ENCODE measurements at places on chromosomes 2 and 18.

DNA sequence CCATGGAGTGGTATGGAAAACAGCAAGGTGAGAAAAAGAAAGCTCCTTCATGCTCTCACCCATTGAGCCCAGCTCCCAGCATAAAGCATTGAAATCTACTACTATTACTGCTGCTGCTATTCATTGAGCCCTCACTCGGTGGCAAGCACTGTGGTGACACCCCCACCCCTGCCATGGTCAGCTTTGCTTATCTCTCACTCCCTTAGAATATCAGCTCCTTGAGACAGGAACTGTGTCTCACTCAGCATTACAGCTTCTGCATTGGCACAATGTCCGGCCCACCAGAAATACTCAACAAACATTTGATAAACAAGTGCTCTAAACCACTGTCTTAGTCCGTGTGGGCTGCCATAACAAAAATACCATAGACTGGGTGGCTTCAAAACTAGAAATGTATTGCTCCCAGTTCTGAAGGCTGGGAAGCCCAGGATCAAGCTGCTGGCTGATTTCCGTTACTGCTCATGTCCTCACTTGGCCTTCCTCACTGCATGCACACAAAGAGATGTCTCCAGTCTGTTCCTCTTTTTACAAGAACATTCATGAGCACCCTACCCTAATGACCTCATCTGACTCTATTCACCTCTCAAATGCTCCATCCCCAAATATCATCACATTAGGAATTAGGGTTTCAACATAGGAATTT, 116.3 kb downstream of the ZBTB7C start:
- no peak for DNase-seq

DNA sequence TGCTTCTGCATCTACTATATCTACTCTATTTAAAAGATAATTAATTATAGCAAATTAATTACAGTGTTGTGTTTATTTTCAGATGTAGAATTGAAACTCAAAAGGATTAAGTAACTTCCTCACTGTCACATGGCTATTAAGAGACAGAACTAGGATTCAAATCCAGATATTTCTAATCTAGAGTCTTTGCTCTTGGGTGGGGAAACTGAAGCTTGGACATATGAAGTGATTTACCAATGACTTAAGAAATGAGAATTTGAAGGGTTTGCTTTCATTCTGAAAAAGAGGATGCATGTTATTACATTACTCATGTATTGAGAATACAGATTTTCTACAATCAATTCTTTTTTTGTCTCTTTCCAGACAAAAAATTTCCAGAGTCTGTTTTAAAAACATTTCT, 191.5 kb upstream of the SMAD7 start:
- DNase-seq: no peak

DNA sequence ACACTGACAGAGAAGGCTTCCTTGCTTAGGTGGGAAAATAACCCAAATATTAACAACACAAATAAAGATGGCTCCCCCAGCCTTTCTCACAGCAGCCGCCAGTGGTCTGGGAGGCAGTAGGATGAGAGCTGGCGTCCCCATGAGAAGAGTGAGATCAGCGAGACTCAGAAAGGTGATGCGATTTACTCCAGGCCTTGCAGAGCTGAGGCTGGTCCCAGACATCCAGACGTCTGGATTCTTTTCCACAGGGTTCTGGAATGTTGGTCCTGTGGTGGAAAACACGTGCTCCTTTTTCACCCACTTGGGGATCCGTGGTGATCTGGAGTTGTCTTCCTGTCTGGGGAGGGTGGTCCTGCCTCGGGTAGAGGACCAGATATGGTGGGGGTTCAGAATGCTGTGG, 190.6 kb downstream of the CTIF start:
- peak; percentile 39 for DNase-seq

GRCh38 chr2:118222672-118223421, 134.6 kb downstream of the INSIG2 start:
- no peak for DNase-seq

- DNase-seq: no peak
Observed at GRCh38 chr2:72963423-72964145, 46.3 kb downstream of the EMX1 start.

GRCh38 chr18:5370332-5370731, 74.8 kb upstream of the ZBTB14 start:
- DNase-seq: no peak

DNA sequence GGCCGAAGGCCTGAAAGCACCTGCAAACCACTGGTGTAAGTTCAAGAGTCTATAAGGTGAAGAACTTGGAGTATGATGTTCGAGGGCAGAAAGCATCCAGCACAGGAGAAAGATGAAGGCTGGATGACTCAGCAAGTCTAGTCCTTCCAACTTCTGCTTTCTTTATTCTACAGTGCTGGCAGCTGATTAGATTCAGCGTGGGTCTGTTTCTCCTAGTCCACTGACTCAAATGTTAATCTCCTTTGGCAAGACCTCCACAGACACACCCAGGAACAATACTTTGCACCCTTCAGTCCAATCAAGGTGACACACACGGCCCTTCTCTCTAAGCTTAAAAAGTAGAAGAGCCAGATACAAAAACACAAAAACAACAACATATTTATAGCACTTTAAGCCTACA, 43.4 kb downstream of the NMS start:
- DNase-seq: no peak

DNA sequence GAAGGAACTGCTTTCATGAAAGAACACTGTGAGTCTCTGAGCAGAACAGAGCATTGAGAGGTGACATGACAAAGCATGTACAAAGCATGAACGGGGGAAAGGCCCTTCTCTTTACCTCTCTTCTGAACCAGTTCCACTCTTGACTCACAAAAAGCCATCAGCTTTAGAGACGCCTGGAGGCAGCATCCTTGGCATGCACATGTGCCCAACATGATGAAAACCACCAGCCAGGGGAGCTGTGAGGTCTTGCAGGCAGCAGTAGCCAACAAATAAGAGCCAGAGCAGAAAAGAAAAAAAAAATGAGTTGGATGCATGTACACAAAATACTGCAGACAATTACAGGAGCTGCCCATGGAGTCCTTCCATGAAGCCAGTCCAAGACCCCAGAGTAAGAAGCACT, 95.5 kb upstream of the AGAP1 start:
- no peak for DNase-seq

DNA sequence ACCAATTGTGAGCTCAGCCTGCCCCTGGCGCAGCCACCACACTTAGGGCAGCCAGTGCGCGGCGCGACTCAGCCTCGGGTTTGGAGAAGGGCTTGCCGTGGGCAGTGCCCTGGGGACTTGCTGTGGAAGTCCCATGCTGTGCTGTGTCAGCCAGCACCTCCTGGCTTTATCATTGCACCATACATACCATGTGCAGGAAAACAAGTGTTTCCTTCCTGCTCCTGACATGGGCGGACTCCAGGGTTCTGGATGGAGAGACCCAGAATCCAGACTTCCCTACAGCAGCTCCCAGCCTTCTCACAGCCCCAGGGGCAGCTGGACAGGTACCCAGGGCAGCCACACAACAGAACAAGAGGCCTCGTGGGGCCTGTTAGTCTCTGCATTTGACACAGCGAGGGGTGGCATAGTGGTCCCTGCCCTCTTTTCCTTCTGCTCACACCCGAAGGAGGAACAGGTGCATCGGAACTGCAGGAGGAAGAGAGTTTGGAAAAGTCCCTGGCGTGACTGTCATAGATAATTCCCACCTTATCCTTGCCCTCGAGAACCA, 54.2 kb downstream of the SDC1 start:
- no peak for DNase-seq

DNA sequence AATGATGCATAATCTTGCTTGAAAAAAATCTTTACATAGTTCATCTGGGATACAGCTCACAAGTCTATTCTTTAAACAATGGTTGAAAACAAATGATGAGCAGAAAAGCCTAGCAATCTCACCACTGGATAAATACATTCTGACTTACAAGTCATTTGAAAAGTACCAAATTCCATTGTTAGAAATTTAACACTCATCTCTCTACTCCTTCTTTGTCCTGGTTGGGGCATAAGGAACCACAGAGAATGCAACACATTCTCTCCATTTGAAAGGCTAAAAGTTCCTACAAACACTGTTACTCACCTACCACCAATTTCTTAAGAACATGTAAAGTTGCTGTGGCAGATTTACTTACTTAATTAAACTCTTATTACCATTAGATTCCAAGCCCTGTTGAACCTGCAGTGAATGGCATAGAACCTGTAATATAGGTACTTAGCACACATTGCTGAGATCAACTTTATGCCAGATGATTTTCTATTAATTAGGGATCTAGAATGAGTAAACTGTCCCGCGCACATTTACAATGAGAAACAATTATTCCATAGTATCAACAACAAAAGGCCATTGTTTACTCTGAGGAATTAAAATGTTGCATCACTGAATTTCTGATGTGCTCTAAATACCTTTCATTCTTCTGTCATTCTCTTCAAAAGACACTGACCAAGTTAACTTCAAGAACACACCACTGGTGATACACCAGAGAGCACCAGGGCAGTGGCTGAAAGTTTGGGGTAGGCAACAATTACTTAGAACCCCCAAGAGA, 69.6 kb downstream of the CABYR start:
- DNase-seq: peak; percentile 13

- DNase-seq: peak; percentile 71
Observed at GRCh38 chr2:18479947-18480369, 80.5 kb downstream of the RDH14 start.

DNA sequence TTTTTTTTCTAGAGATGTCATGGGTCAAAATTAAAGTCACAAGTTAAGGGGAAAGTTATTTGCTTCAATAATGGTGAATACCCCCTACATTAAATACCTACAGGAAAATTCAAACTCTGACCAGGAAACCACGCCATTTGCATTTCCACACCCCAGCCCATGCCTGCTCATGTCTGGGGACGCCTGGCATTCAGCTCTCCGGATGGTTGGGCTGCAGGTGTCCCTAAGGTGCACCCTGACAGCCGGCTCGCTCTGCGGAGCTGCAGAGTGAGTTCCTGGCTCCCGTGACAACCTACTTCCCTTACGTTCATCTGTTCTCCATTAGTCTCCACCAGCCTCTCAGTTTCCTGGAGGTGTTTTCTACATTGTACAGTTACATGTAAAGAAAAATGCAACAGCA, 122.7 kb upstream of the RIOK3 start:
- no peak for DNase-seq

DNA sequence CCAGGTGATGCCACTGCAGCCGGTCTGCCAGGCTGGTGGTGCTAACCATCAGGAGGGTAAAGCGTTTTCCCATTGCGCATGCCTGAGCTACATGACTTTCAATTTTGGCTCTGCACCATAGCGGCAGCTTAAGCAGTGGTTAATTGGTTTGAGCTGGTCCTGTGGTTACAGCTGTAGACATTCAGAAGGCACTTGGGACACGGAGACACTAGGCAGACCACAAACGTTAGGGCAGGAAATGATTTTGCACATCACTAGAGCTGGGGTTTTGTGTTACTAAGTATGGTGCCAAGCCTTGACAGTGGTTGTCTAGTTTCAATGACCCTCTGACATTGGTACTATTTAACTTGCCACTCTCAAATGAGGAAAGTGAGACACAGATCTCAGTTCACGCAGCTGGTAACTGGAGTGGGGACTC, 28.9 kb upstream of the CNOT11 start:
- DNase-seq: peak; percentile 27

DNA sequence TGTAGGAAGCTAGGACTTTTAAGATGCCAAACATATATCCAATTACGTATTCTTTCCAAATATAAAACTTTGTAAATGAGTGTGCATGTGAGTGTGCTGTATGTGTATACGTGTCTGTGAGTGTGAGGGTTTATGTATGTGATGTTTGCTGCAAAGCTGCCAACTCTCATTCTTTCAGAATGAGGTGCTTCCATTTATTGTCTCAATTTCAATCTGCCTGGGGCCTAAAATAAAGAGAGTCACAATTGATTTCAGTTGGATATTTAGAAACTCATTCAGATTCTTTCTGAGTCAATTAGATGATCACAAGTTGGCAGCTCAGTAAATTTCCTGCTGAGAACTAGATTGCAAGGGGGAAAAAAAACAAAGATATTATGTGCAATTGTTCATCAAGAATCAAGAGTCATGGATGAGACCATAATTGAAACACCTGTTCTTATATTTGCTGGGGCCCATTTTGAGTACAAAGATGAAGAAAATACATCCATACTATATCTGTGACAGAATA, 621.2 kb upstream of the ACVR2A start:
- DNase-seq: no peak

GRCh38 chr2:100285691-100286090, 36.6 kb downstream of the LONRF2 start:
- DNase-seq: no peak

DNA sequence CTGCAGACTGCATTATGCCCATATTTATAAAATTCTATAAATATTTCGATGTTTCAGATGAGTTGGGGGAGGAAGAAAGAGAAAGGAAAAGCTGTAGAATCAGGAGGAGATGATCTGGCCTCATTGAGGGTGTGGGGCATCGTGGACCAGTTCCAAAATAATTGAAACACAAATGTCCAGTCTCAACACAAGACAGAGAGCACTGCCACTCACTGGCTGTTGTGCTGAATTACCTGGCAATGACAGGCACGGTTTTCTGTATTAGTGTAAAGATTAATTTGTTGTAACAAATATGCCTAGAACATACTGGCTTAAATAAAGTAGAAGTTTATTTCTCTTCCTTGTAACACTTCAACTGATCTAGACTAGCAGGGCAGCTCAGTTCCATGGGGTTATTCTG, 24.1 kb downstream of the POLE4 start:
- DNase-seq: no peak

GRCh38 chr18:48928787-48929186, 22.0 kb downstream of the SMAD7 start:
- peak; percentile 55 for DNase-seq

DNA sequence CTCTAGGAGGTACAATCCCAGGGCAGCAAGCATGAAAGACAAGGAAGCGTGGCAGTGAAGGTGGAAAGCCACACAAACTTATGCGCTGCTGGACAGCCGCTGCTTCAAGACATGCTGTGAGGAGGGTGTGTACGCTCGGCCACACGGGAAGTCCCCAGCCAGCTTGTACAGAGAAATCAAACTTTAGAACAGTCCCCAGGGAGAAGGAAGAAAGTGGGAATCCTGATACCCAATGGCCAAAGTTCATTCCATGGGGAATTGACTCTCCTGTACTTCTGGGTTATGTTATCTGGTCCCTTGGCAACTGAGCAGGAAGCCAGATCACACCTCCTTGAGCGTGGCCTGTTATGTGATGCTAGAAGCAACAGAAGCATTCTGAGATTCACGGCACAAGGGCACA, 86.1 kb upstream of the BOD1L2 start:
- DNase-seq: no peak

DNA sequence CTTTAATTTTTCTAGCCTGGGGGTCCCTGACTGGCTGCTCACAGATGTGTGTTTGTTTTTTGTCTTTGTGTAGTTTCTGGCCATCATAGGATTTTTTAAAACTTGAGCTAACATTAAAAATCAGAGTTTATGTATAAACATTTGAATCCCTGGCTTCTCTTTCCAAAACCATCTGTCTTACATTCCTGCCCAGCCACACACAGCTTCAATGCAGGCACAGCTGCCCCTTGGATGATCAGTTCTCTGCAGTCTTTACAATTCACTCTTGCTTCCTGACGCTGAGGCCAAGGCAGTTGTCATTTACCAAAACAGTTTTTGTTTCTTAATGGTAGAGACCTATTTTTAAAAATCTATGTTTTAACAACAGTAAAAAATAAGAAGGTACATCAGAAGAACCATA, 169.2 kb upstream of the LRRTM1 start:
- peak; percentile 17 for DNase-seq
